Suprapubic skin (tissue), 4 donors: ENCODE measurements at places on chromosomes 12 and 14. TPM values are rescaled to one million over a fixed set of nuclear protein-coding genes. Genes with fewer than 3 reads are reported as not detected.

The B3GNT4 gene
- 12.9 TPM for total RNA-seq

The C3AR1 gene
- 1.5 TPM for total RNA-seq

The INHBC gene
- total RNA-seq: not detected

The POTEG gene
- not detected for total RNA-seq

- H3K36me3 ChIP-seq: peaks cover 30% of the 10 kb centered on the region
- no peaks in the 10 kb centered on the region for H3K27me3 ChIP-seq
- peak within 1 kb of the TSS; percentile 92 for H3K27ac ChIP-seq
Measured at GRCh38 chr12:49018261-49019119, at the start of gene PRKAG1. TSS of gene PRKAG1 (minus strand) at chr12:49018776. CDS start at chr12:49018740, 36 bp downstream.

GRCh38 chr14:42729681-42730080 is 1123.0 kb downstream of the LRFN5 start:
- no peaks in the 10 kb centered on the region for H3K4me1 ChIP-seq
- DNase-seq: no peak
- H3K36me3 ChIP-seq: no peaks in the 10 kb centered on the region
- no peak overlapping the region for H3K4me3 ChIP-seq
- no peak overlapping the region for H3K27ac ChIP-seq

DNA sequence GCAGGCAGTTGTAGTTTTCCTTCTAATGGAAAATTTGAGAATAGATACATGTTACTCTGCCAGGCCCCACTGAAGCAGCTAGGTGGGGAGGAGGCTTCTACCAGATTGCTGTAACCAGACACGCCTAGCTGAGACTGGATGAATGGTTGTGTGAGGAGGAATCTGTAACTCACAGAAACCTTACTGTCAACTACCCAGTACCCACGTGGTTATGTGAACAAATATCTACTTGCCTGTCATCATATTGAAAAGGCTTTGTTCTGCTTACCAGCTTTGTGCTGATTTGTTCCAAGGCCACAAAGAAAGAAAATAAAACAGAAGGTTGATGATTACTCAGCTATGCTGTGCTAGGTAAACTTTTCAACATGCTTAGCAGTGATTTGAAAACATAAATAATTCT is 167.2 kb downstream of the CAPZA3 start:
- H3K27ac ChIP-seq: no peak overlapping the region
- H3K4me1 ChIP-seq: no peaks in the 10 kb centered on the region
- no peak overlapping the region for H3K4me3 ChIP-seq
- no peaks in the 10 kb centered on the region for H3K27me3 ChIP-seq
- no peak for DNase-seq

- no peak overlapping the region for H3K4me3 ChIP-seq
- peaks cover 60% of the 10 kb centered on the region for H3K36me3 ChIP-seq
- no peaks in the 10 kb centered on the region for H3K27me3 ChIP-seq
- no peak for DNase-seq
- H3K4me1 ChIP-seq: no peaks in the 10 kb centered on the region
Measured at GRCh38 chr14:73091044-73091443, 32.7 kb downstream of the RBM25 start.

- H3K4me1 ChIP-seq: no peaks in the 10 kb centered on the region
- no peak for DNase-seq
- H3K36me3 ChIP-seq: no peaks in the 10 kb centered on the region
- no peak overlapping the region for H3K27ac ChIP-seq
- H3K27me3 ChIP-seq: no peaks in the 10 kb centered on the region
Measured at GRCh38 chr12:16112130-16112529, 165.4 kb downstream of the SLC15A5 start.

DNA sequence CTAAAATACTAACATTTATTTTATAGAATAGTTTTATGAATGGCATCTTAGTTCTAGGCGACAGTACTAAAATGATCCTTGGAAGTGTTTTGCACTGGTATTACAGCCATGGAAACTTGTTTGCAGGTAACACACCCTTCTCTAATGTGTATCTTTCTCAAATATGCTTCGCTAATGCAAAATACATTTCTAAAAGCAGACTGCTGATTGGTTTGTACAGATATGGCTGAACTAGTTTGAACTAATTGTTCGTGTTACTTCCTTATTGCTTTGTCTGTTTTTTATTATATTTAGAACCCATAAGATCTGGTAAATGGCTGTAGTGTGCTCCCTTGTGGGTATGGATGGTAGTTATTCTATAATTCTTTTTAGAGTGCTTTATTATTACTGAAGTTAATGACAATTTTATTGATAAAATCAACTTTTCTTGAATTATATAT is 53.0 kb downstream of the ATF7IP start:
- no peak for DNase-seq
- no peak overlapping the region for H3K4me3 ChIP-seq
- H3K36me3 ChIP-seq: peaks cover 6% of the 10 kb centered on the region

- H3K27me3 ChIP-seq: no peaks in the 10 kb centered on the region
- peak within 1 kb of the TSS; percentile 67 for H3K4me3 ChIP-seq
- peak; percentile 76 for DNase-seq
- H3K4me1 ChIP-seq: peaks cover 81% of the 10 kb centered on the region
- peak within 1 kb of the TSS; percentile 98 for H3K27ac ChIP-seq
Measured at GRCh38 chr12:55930771-55931316, at the start of gene DGKA. TSS of gene DGKA (plus strand) at chr12:55931162. CDS start at chr12:55936504, 5,342 bp downstream.
